ENCODE measurements at places on chromosomes 5 and 9. TPM values are rescaled to one million over a fixed set of nuclear protein-coding genes. Genes with fewer than 3 reads are reported as not detected.

- H3K4me3 ChIP-seq = no peak overlapping the region
- no peaks in the 10 kb centered on the region for H3K36me3 ChIP-seq
- no peak overlapping the region for H3K27ac ChIP-seq
- H3K27me3 ChIP-seq = no peaks in the 10 kb centered on the region
- no peak for DNase-seq
These were observed 4.9 kb upstream of the OXCT1 start for GRCh38 chr5:41875121-41875520.

The SOHLH1 gene
- not detected for polyA plus RNA-seq

The SPINK7 gene
- polyA plus RNA-seq = not detected

The RELL2 gene
- 3.7 TPM for polyA plus RNA-seq

The TAS2R1 gene
- polyA plus RNA-seq = not detected

- no peak overlapping the region for H3K27ac ChIP-seq
- no peaks in the 10 kb centered on the region for H3K27me3 ChIP-seq
- no peaks in the 10 kb centered on the region for H3K36me3 ChIP-seq
- peaks cover 27% of the 10 kb centered on the region for H3K4me1 ChIP-seq
These were observed 5.4 kb upstream of the MYORG start for GRCh38 chr9:34382054-34382453.

DNA sequence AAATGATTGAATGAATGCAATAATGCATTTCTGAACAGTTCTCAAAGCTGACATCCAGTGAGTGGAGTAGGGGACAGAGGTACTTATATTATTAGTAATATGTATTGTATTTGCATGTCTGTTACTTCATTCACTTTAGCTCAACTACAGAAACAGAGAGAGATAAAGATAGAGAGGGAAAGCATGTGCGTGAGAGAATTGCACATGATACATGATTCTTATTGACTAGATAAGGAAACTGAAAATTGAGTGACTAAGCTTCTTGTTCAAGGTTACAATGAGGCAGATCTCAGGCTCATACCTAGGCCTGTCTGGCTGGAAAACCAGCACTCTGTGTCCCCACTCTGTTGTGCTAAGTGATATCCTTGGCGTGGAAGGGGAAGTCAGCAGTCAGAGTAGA is 337.7 kb upstream of the KLF4 start:
- no peak for DNase-seq
- H3K27me3 ChIP-seq = no peaks in the 10 kb centered on the region
- no peak overlapping the region for H3K27ac ChIP-seq
- no peak overlapping the region for H3K4me3 ChIP-seq

- H3K4me1 ChIP-seq = peaks cover 7% of the 10 kb centered on the region
- no peak overlapping the region for H3K4me3 ChIP-seq
- H3K27ac ChIP-seq = peak overlapping the region; percentile 61
- no peak for DNase-seq
These were observed 25.8 kb downstream of the FPGS start for GRCh38 chr9:127828262-127829031.

DNA sequence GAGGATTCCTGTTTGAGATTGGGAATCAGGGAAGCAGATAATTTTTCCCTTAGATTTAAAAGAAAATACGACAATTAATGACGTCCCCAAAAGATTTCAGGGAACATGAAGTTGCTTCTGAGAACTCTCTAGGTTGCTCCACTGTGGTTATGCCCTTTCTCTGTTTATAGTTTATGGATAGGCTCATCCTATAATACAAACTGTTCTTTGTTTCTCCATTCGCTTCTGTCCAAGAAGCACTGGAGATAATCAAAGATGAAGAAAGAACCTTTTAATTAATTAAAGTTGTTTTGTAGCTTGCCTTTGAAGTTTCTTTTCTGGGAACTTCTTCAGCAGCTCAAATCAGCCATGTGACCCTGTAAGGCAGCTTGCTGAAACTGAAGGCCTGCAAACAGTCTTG is 87.5 kb downstream of the CHSY3 start:
- H3K4me3 ChIP-seq = no peak overlapping the region
- H3K27ac ChIP-seq = no peak overlapping the region
- no peak for DNase-seq

- H3K4me3 ChIP-seq = no peak overlapping the region
- DNase-seq = no peak
- H3K27ac ChIP-seq = no peak overlapping the region
- H3K27me3 ChIP-seq = no peaks in the 10 kb centered on the region
These were observed 16.6 kb downstream of the FAT2 start for GRCh38 chr5:151574444-151574996.

The PCDHGC5 gene
- polyA plus RNA-seq = not detected

GRCh38 chr9:19284729-19285128 is 54.2 kb downstream of the DENND4C start:
- no peak for DNase-seq
- no peaks in the 10 kb centered on the region for H3K36me3 ChIP-seq
- no peaks in the 10 kb centered on the region for H3K27me3 ChIP-seq
- H3K4me1 ChIP-seq = no peaks in the 10 kb centered on the region

GRCh38 chr9:92968081-92968480 is 20.8 kb downstream of the FGD3 start:
- H3K27ac ChIP-seq = peak overlapping the region; percentile 22
- no peak for DNase-seq
- peak overlapping the region; percentile 73 for H3K4me3 ChIP-seq
- no peaks in the 10 kb centered on the region for H3K27me3 ChIP-seq

DNA sequence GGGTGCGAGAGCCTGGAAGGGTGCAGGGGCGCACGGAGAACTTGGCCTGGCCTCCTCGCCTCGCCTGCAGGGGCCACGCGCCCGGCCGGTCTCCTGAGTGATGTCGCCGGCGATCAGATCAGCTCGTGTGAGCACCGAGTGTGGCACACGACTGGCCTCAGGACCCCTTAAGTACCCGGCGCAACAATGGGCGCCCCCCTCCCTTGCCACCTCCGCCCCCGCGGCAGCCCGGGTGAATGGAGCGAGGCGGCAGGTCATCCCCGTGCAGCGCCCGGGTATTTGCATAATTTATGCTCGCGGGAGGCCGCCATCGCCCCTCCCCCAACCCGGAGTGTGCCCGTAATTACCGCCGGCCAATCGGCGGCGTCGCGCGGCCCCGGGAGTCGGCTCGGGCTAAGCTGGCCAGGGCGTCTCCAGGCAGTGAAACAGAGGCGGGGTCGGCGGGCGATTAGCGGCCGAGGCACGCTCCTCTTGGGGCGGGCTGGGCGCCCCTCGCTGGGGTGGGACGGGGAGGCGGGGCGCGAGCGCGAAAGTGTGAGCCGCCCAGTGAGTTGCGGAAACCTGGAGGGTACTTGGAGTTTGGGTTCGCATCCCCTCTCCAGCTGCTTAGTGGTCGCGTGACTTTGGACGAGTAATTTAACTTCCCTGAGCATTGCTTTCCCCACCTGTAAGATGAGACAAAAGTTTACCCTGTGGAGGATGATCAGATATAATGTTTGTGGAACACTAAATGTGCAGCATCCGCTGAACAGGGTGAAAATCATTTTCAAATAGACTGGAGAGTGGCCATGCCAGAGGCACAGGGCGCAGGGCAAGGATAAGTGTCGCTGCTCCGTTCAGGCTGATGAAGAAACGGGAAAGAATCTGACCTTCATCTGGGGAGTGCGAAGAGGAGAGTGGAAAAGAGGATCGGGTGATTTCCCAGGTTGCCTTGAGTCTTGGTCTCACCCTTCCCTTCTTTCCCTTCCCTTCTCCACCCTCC is at the start of gene NEUROG1:
Gene NEUROG1 (minus strand): TSS at position 145 of the 982 bp plus-strand sequence. CDS start 274 bp downstream, outside the sequence.
- no peak within 1 kb of the TSS for H3K27ac ChIP-seq
- H3K4me1 ChIP-seq = no peaks in the 10 kb centered on the region
- H3K27me3 ChIP-seq = peaks cover 23% of the 10 kb centered on the region
- DNase-seq = no peak
- no peak within 1 kb of the TSS for H3K4me3 ChIP-seq

DNA sequence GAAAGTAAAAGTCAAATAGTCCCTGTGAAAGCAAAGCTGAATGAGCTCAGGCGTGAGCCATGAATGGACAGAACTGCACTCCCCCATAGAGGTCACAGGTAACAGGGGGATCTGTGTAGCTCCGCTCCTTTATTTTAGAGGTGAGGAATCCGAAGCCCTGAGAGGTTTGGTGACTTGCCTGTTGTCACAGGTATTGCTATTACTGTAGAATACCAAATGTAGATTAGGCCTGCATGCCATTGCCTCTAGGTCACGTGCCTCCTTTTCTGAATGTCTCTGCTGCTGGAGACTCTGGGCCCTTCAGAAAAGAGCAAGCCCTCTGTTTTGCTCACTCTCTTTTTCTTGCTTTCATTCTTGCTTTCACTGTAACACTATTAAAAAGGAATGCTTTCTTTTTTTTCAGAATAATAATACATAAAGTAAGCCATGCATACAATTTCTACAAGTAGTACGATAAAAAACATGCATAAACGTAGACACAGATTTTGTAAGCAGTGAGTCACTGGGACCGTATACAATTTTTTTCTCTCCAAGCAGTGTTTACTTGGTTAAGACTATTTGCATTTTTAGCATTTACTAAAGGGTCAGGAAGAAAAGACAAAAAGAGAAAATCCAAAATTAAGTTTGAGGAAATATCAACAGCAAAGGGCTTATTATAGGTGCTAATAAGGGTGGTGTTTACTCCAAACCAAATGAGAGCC is 568.7 kb upstream of the ADAMTS16 start:
- H3K4me3 ChIP-seq = no peak overlapping the region
- no peaks in the 10 kb centered on the region for H3K4me1 ChIP-seq
- no peaks in the 10 kb centered on the region for H3K36me3 ChIP-seq
- no peaks in the 10 kb centered on the region for H3K27me3 ChIP-seq

GRCh38 chr5:80619086-80619485 is 35.4 kb upstream of the MSH3 start:
- H3K27ac ChIP-seq = no peak overlapping the region
- H3K27me3 ChIP-seq = no peaks in the 10 kb centered on the region
- H3K36me3 ChIP-seq = no peaks in the 10 kb centered on the region

DNA sequence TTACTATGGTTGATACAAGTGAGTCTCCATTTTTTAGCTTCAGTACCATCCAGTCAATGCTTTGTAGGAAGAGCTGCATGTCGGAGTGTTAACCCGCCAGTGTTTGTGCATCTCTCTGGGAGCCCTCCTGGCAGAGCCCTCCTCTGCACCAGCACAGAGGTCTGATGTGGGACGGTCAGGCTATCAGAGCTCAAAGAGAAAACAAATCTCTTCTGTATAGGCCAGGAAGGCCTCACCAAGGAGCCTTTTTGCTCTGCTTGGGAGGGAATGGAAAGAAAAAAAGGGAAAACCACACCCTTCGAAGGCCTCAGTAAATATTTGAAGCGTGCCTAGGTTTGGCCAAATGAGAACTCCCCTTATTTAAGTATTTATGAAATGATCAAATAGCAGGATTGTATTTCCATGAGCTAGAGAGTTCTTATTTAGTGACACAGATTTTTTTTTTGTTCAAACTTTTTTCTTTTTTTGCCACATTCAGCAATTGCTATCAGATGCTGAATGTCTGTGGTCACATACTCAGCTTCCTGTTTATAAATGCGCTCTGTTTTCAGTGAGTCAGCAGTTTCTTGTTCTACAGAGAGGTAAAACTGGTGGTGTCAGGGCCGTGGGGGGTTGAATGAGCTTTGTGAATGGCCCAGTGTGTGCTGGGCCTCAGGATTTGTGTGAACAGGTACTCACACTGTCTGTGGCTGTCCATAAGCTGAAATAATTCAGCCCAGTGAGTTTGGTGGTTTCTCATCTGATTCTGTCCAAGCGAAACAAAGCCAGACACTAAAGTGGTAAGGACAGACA is 226.6 kb downstream of the SNX18 start:
- H3K27ac ChIP-seq = peak overlapping the region; percentile 44
- peaks cover 37% of the 10 kb centered on the region for H3K4me1 ChIP-seq
- no peaks in the 10 kb centered on the region for H3K36me3 ChIP-seq

The GFI1B gene
- not detected for polyA plus RNA-seq

DNA sequence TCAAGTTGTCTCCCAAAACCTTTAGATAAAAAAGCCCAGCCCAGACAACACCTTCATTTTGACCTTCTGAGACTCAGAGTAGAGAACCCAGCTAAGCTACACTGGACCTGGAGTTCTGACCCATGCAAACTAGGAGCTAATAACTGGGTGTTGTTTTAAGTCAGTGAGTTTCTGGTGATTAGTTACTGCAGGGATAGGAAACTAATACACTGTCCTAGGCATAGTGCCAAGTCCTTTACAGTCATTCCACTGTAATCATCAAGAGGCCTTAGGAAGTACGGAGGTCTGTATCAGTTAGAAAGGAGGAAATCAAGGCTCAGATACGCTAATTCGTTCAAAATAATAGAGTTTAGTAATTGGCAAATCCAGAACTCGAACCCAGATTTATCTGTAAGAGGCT is 197.9 kb downstream of the KCTD16 start:
- H3K27ac ChIP-seq = no peak overlapping the region
- DNase-seq = no peak
- no peaks in the 10 kb centered on the region for H3K4me1 ChIP-seq
- H3K36me3 ChIP-seq = no peaks in the 10 kb centered on the region

DNA sequence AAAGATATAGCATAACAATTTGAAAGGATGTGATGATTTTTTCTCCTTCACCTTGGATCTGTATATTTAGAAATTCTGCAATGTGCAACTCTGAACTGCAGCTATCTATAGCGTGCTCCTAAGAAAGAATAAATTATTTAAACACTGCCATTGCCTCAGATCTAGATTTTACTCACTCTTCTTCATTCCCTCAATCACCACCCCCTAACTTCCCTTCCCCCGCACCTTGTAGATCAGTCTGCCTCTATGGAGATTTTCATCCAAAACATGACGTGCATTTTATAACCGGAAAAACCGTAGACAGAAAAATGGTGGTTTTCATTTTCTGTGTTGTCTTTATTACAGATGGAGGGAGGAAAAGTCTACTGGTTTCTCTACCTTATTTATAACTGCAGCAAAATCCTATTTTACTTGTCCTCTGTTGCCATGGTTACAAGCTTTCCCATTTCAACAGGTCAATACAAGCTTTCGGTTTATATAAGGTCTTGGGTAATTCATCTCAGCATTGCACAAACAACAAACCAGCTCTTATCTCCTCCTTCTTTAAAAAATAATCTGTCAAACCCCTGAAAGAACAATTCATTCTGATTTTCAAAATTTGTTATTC is 480.0 kb downstream of the TAF11L14 start:
- H3K36me3 ChIP-seq = no peaks in the 10 kb centered on the region
- no peak overlapping the region for H3K4me3 ChIP-seq
- H3K27ac ChIP-seq = no peak overlapping the region
- no peaks in the 10 kb centered on the region for H3K4me1 ChIP-seq

The RAPGEF1 gene
- polyA plus RNA-seq = 20.1 TPM

DNA sequence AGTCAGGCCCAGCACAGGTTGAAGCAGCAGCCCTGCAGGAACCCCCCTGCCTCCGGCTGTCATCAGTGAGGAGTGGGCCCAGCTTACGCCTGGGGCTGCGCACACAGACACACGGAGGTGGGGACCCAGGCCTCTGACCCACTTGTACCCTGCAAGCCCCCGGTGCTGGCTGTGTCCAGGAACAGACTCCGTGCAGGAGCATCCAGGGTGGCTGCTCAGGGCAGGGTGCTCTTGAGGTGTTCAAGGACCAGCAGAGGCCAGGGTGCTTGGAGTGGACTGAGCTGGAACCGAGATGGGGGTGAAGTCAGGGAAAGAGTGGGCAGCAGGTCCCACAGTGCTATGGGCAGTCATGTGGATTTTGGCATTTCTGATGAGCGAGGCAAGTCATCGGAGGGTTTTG is 199.5 kb downstream of the CACNA1B start:
- H3K4me3 ChIP-seq = no peak overlapping the region
- H3K27ac ChIP-seq = no peak overlapping the region
- no peak for DNase-seq
